Tongue (tissue), 3 donors: ENCODE measurements at places on chromosomes 6 and 20.

DNA sequence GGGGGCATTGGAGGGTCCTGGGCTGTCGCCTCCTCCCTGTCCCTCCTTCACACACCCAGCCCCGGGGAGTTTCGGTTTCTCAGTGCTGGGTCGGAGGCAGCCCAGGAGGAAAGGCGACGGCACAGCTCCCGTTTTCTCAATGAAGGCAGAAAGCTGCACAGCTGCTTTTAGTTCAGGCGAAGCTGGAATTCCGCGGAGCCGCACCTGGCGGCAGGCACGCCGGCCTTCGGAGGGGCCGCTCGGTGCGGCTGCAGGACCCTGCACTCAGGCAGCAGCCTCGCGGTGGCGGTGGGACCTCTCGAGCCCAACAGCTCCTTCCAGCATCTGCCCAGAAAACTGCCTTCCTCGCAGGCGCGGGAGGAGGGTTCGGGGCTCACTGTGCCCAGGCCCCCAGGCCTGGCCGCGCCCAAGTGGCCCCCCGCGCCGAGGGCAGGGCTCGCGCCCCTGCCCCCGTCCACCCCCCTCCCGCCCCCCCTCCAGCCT is 4.6 kb downstream of the FOXQ1 start:
- peak; percentile 43 for DNase-seq

DNA sequence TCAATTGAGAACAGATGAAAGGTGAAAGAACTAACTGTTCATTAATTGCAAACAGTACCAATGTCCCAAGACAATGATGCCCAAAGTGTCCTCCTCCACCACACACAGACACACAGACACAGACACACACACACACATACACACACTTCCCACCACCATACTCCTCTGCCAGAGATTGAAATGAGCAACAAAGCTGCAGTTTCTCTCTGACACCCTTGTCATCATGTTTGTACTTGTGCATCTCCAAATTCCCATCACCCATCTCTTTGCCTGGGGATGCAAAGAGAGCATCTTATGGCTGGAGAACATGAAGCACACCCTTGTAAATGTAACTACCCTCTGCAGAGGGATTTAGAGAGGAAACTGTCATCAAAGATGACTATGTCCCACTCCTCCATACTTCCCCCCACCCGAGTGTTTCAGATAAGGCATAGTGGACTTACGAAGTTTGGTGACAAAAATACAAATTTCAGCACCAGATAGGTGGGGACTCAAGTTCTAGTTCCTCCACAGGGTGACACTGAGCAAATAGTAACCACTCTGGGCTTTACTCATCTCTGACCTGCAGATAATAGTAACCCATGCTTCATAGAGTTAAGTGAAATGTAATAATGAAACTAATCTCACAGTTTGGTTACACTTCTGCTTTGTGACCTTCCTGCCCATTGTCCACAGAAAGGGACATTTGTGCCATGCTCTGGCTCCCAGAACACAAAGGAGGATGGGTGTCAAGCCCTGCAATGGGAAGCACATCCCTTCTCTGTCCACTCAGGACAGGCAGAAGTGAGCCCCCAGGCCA is 8.7 kb downstream of the MAFB start:
- no peak for DNase-seq

- DNase-seq: peak; percentile 66
Observed at GRCh38 chr6:7050872-7051779, 56.6 kb upstream of the RREB1 start.

GRCh38 chr20:35091816-35092523 is 637 bp downstream of the TRPC4AP start:
- DNase-seq: peak; percentile 40

- DNase-seq: peak; percentile 96
Observed at GRCh38 chr6:33288921-33289783, at the start of the genes PFDN6 and WDR46. PFDN6 (plus strand) TSS chr6:33289601; CDS start chr6:33289857, 256 bp downstream. WDR46 (minus strand) TSS chr6:33289239; CDS start chr6:33289170, 69 bp downstream.

- peak; percentile 25 for DNase-seq
Observed at GRCh38 chr6:3664625-3665041, 86.9 kb downstream of the PXDC1 start.

- DNase-seq: peak; percentile 79
Observed at GRCh38 chr6:34115403-34115795, 30.5 kb downstream of the GRM4 start.
